Activated gamma-delta T cell treated with anti-CD3 and anti-CD28 coated beads, Interleukin-2, amount 50 U/mL, for 16 hours (primary cell): ENCODE measurements at places on chromosomes 3 and 15.
A peak's percentile ranks its signal among the peaks of the same experiment; 100 is the strongest.

GRCh38 chr3:59316688-59317275 is 267.0 kb upstream of the CFAP20DC start:
- no peak for DNase-seq

DNA sequence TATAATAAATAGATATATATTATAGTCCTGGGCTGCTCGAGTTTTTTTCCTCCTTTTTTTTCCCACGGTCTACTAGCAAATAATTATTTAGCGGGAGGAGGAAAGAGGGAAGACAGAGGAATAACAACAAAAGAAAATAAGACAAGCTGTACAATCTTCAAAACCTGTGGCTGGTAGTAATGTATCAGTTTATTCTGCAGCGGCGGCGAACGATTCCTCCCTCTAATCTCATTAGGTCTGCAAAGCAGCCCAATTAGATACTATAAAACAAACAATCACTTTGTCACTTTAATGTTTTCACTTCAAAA is 390 bp upstream of the TLE3 start:
- DNase-seq: no peak

DNA sequence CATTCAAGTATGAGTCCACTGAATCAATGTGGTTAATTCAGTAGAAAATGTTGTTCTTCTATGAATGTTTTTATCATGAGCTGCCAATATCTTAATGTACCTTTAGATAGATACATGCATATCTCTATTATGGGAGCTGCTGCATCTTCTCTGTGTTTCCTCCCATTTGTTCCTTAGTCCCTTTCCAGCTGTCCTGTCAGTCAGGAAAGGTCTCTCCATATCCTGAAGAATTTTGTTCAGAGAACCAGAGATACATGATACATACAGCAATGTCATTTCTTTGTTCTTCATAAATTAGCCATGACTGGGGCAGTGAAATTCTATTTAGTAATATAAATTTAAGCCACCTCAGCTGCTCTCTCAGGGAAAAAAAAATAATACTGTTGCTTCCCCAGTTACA is 103.7 kb downstream of the P3H2 start:
- DNase-seq: no peak

DNA sequence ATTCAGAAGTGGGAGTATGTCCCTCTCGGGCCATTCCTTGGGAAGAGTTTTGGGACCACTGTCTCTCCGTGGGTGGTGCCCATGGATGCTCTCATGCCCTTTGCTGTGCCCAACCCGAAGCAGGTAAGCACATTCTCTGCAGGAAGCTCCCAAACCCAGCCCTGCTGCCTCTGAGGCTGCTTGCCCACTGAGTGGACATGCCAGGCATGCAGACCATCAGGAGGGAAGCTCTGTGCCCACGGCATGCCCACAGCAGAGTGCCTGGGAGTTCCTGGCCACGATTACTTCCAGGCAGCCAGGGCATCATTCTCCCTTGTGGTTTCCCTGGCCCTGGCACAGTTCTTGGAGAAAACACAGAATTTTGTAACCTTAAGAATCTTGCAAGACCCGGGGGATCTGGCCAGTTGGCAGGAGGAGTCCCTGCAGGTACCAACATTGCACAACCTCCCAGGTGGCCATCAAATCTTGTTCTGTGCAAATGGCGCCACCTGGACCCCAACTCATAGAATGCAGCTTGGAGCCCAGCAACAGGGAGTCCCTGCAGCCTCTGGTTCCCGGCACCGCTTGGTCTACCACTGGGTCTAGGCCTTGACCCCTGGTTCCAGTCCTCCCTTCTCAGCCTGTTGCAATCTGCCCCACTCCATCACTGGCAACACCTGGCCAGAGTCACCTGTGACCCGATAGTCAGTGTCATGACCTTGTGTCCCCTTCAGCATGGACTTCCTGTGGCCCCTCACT is 20.4 kb downstream of the FAH start:
- DNase-seq: peak; percentile 43

DNA sequence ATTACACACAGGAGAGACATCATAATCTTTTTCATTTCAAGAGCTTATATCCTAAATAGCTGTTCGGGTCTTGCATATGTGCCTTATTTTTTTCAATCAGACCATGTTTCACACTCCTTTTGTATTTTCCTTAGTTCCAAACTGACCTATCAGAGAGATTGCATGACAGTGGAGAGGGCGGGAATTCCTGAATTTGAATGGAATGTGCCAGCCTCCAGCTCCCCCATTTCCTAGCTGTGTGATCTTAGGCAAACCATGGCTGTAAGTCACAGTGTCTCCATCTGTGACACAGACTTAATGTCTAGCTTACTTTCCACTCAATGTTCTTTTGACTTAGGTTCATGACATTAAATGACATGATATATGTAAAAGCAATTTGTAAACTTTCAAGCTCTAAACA is 62.0 kb upstream of the CSTA start:
- DNase-seq: no peak

GRCh38 chr15:47331829-47332393 is 385.4 kb upstream of the SEMA6D start:
- DNase-seq: no peak

- no peak for DNase-seq
Measured at GRCh38 chr15:50182219-50183013, 420 bp downstream of the SLC27A2 start.

DNA sequence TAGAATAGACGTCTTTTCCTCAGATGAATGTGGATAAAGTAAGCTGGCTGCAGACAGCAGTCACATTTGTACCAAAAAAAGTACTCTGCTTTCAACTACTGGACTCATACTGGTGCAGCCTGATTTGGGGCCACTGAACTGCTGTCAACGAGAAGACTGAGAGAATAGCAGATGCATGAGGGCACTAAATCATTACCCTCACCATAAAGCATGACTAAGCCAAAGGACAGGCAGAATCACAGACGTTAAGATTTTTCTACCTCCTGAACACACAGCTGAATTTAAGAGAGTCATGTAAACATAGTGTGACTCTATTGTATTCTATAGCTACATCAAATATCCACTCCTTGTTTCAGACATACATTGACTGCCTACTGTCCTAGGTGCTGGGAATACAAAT is 67.8 kb upstream of the CDAN1 start:
- DNase-seq: no peak

- no peak for DNase-seq
Measured at GRCh38 chr3:108110934-108111333, 20.1 kb upstream of the CD47 start.

GRCh38 chr3:73500321-73500720 is 124.4 kb downstream of the PDZRN3 start:
- DNase-seq: no peak

GRCh38 chr3:10504171-10505049 is 976 bp downstream of the ATP2B2 start:
- no peak for DNase-seq
